ENCODE measurements at places on chromosomes 5 and 9. TPM values are rescaled to one million over a fixed set of nuclear protein-coding genes. Genes with fewer than 3 reads are reported as not detected.

The PTGR1 gene
- total RNA-seq = 42.6 TPM

- no peak for DNase-seq
Observed at GRCh38 chr9:91758491-91758981, 191.5 kb downstream of the ROR2 start.

GRCh38 chr5:150486402-150487198 is 21.3 kb upstream of the NDST1 start:
- no peak for DNase-seq

The FAM153A gene
- 93.7 TPM for total RNA-seq

Measured in dorsolateral prefrontal cortex (tissue), 122 donors.